ENCODE measurements at places on chromosomes 2 and 18.
A peak's percentile ranks its signal among the peaks of the same experiment; 100 is the strongest.

DNA sequence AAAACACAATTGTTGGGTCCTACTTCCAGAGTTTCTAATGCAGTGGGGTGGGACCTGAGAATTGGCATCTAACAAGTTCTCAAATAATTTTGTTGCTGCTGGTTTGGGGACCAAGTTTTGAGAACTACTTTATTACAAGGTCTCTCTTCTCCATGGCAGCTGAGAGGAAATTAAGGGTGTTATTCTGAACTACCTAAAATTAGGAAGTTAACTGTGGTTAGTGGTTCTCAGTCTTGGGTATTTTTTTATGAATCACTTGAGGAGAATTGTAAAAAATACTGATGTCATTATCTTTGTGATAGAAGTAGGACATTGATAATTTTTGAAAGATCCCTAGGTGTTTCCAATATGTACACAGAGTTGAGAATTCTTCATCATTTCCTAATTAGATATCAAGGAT lies 210.2 kb downstream of the MC4R start:
- no peak for DNase-seq

DNA sequence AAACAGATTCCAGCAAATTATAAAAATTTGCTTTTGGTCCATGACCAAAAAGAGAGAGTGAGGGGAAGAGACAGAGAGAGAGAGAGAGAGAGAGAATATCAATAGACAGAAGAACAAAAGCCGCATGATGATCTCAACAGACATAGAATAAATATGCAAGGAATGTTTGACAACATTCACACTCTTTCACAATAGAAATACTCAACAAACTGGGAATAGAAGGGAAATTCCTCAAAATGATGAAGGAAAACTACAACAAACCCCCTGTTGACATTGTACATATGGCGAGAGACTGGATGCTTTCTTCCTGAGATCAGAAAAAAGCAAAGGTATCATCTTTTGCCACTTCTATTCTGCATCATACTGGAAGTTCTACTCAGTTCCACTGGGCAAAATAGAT lies 309.7 kb downstream of the RAD51AP2 start:
- peak; percentile 59 for DNase-seq

DNA sequence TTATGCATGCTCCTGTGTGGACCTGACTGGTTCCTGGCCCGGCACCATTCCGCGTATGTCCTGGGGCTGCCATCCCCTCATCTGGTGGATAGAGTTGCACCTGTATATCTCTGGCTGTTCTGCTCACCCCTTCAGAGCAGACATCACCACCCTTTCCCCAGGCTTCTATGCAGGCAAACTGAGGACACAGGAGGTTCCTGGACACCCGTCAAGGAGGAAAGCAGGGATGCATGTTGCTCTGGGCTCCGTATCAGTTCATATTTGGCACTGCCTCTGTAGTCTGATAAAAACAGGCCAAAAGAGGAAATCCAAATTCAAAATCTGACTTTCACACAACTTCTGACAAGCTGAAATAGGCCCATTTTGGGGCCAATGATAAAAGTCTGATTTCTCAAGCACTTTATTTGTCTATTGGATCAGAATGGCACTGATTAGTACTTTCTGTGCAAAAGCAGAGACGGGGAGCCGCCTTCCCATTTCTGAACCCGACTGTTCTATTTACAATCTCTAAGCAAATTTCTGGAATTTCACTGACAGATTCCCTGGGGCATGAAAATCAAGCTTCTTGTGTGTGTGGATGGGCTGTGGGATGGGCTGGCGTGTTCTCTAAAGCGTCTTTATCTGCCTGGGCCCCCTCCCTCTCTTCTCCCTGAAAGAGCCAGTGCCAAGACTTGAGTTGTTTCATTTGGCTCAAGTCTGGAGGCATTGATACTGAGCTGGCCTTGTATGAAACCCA lies 96.9 kb downstream of the SETBP1 start:
- no peak for DNase-seq

GRCh38 chr18:48775372-48776155 lies 175.2 kb downstream of the SMAD7 start:
- no peak for DNase-seq

DNA sequence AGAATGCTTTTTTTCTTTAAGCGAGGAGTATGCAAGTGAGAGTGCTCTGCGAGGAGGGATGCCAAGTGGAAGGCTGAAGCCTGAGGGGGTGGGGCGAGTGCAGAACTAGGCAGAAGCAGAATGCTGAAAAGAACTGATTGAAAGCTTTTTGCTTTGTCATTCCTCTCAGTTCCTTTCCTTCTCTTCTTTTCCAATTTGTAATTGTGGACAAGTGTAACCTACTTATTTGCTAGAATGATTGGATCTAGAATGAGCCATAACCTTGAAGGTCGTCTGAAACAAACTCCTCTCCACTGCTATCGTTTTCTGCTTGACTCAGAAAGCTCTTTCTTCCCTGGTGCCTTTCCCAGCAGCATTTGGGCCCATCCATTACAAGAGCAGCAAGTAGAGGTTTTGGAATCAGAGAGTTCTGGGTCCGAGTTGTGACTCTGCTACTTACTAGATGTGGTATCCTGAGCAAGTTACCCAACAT lies 115.3 kb downstream of the METTL8 start:
- no peak for DNase-seq

GRCh38 chr2:213175673-213176247 lies 24.3 kb upstream of the IKZF2 start:
- DNase-seq, result no peak

- no peak for DNase-seq
Measured at GRCh38 chr2:26968001-26968400, 2.4 kb upstream of the MAPRE3 start.
